Activated CD4-positive, alpha-beta T cell treated with anti-CD3 and anti-CD28 coated beads, Interleukin-2, amount 50 U/mL, for 24 hours (primary cell): ENCODE measurements at places on chromosomes 4 and X.

- no peak for DNase-seq
Observed at GRCh38 chrX:25156323-25156722, 140.6 kb upstream of the ARX start.

DNA sequence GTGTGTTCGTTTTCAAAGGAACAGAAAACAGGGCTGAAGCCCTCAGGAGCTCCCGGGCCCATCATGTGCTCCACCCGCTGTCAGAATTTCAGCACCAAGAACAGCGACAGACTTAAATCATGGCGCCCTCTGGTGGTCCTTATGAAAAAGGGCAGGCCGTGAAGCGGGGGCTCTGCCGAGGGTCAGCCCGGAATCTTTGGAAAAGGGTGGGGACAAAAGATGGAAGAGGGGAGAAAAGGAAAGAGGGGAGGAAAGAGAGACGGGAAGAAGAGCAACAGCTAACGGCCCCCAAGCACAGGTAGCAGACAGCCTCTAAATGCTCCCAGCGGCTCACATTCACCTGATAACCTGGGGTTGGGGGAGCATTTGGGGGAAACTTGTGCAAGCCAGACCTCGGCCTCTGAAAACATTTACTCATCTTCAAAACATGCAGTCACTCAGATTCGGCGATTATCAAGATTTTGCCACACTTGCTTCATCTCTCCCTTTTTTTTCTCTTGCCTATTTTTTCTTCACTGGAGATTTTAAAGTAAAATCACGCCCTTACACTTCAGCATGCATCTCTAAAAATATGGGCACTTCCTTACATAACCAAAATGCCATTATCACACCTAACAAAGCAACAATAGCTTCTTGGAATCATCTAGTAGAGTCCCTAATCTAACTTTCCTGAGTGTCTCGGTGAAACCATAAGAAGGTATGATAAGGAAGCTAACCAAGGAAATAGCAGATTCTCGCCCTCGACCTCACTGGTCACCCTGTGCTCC is 28.1 kb upstream of the MAN2B2 start:
- DNase-seq = peak; percentile 27

DNA sequence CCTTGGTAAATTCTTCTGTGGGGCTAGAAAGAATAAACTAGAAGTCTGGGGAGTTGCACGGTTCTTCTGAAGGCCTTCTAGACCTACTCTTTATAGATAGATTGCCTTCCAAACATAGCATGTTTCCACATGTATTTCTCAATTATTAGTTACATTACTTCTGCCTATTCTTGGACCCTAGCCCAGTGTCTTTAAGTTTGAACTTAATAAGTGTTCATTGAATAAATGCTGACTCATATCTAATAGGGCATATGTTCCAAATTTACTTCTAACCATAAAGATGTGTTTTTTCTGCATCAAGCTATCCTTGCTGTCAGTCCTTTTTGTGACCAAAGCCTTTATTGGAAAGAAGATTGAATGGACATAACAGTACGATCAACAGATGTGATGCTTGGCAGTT is 503.6 kb upstream of the ZFP42 start:
- DNase-seq = no peak

DNA sequence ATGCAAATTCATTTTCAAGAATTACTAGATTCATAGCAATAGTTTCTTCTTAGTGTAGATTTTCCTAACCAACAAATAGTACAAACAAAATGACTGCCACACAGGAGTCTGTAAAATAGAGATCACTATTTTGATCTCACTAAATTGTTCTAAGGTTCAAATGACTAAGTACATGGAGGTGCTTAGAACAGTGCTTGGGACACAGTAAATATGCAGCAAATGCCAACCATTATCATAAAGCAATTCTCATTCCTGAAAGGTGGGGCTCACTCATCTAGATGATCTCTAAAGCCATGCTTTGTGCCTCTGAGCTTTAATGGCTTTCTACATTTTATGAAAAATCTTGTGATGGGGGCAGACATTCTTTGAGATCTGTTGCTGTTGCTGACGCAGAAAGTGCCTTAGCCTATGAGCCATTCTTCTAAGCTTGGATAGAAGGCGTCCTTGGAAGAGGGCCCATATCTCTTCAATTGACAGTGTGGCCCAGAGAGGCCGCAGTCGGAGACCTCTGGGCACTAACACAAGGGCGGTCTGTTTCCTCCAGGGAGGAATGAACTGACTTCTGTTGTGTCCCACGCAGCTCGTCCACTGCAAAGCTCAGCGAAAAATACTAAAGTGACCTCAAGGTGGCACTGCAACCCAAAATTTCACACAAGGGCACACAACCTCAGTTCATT is 23.5 kb downstream of the TLR10 start:
- peak; percentile 33 for DNase-seq

DNA sequence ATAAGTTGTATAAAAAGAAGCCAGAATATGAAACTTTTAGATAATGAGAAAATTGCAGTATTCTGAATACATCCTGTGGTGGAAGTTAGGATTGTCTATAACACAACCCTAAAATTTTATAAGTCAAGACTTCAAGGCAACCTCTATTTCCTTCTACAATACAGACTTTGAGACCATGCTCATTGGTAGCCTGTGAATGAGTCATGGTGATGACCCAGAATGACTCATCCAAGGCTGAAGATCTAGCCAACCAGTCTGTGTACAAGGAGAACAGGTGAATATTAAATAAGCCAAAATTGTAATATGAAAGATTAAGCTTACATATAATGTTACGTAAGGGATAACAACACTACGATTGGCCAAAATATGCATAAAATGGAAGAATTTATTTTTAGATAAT is 475.9 kb upstream of the GALNT7 start:
- DNase-seq = no peak

- no peak for DNase-seq
Observed at GRCh38 chr4:166169111-166169510, 296.1 kb downstream of the TLL1 start.

- DNase-seq = no peak
Observed at GRCh38 chr4:1808851-1809753, 16.0 kb downstream of the FGFR3 start.

- no peak for DNase-seq
Observed at GRCh38 chr4:4595252-4595651, 53.4 kb upstream of the STX18 start.

DNA sequence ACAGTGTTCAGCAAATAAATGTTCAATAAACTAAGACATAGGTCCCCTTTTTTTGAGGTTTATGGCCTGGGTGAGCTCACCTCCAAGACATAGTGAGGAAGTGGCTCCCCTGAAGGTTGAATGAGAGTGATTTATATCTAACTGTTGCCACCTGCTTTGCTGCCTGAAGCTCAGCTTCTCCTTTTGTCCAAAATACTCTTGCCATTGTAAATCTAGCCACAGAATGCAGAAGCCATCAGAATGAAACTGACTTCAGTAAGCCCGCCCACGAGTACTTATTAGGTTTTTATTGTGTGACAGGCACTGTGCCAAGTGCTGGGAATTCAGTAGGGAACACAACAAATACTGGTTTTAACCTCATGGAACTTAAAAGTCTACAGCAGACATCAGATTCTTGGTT is 18.0 kb downstream of the SPINK2 start:
- DNase-seq = no peak

- no peak for DNase-seq
Observed at GRCh38 chrX:111511477-111511876, at the start of gene SERTM2. Gene SERTM2, plus strand, starts transcription at chrX:111511645. Its CDS starts 7,213 bp downstream, at chrX:111518858.

DNA sequence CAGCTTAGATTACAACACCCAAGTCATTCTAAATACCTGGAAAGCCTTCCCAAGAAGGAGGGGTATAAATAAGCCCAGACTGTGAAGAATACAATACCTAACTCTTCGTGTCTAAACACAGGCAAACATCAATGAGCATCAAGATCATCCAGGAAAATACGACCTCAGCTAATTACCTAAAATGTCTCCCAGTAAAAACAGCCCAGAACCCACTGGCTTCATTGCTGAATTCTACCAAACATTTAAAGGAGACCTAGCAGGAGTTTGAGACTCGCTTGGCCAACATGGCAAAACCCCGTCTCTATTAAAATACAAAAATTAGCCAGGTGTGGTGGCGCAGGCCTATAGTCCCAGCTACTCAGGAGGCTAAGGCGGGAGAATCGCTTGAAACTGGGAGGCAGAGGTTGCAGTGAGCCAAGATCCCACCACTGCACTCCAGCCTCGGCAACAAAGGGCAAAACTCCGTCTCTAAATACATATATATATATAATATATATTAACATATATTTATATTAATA is 19.1 kb upstream of the HSFX4 start:
- no peak for DNase-seq

DNA sequence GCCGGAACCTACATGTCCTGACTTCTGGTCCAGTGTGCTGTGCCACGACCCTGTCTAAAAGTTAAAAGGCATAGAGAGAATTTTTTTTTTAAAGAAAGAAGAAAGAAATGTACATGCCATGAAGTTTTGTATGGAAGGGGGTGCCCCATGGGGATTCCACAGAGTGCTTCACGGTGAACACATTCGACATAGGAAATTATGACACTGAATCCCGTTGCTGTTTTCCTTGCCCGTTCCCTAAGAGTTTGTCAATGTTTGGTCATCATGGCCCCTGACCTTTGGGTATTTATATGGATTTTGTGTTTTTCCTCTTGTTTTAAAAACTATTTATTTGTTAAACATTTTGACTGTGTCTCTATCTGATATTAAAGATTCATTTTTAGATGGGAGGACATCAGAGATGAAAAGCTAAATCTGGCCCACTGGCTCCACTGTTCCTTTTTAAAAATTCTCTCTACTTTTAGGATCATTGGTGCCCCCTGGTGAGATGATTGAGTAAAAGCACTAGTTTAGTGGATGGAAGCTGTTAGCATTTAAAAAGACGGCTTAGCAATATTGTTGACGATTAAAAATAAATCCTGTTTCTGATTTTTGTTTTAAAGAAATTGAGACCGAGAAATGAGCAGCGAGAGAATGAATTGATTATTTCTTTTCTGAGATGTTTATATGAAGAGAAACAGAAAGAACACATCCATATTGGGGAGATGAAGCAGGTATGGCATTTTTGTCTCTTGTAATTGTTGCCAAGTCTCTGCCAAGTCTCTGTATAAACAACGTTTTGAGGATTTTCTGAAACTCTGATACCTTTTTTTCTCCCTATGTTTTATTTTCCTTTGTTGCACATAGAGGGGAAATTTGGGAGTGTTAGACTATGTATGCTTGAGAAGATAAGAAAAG is 75.0 kb downstream of the PTTG2 start:
- peak; percentile 47 for DNase-seq

DNA sequence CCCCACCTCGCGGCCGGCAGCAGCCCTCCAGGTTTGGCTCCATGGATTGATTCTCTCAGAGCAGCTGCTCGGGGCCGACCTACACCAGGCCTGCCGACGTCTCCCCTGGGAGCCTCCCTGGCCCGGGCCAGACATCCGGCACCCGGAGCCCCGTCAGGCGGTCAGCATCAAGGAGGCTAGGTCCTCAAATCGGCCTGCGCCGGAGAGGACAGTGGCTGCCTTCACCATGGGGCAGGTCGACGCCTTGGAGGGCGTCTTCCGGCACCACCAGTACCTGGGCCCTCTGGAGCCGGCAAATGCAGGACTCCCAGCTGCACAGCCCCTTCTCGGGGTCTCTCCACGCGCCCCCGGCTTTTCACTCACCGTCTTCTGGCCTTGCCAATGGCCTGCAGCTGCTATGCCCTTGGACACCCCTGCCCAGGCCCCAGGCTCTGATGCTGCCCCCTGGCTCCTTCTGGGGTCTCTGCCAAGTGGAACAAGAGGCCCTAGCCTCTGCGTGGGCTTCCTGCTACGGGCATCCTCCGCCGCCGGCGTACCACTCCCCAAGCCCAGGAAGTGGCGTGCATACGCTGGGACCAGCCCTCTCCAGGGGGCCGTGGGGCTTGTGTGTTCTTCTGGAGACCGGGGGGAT is 341.8 kb downstream of the MAGEB5 start:
- no peak for DNase-seq

DNA sequence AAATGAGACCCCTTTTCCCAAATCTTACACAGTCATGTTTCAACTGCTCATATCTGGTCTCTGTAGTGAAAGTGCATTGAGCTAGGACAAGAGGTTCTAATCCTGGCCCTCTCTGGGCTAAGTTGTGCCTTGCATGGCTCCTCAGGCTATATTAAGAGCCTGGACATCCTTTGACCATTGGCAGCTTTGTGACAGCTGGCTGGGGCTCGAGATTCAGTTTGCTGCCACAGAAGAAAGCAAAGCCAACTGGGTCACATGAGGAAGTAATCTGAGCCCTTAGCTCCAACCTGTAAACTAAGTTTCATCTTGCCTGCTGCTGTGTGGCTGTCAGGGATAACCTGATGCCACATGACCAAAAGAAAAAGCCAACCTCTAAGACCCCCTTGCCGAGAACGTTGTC is 51.8 kb upstream of the JADE1 start:
- DNase-seq = no peak

DNA sequence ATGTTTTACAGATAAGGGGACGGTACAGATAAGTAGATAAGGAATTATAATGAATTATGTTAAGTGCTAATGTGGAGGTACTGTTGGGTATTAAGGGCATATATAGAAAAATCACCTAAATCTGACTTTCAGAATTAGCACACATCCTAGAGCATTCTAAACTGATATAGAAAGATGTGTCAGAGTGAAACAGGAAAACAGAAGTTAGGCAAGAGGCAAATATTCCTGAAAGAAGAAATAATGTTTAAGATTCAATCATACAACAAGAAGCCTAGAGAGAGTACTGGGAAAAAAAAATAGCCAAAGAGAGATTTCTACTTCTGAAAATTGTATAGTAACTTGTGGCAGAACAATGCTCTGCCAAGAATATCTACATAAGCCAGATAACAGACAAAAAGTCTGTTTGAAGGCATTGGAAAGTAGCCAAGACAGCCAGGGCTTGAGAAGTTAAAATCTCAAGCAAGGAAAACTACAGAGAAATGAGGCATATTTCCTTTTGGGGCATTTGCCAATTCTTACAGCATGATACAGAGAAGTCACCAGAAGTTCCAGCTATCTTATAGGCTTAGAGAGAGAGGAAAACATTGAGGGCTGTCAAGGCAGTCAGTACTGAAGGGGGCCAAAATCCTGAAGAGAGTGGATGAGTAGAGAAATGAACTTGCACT is 646.0 kb downstream of the RPA4 start:
- no peak for DNase-seq

- DNase-seq = no peak
Observed at GRCh38 chr4:146742416-146742815, 103.7 kb downstream of the POU4F2 start.

DNA sequence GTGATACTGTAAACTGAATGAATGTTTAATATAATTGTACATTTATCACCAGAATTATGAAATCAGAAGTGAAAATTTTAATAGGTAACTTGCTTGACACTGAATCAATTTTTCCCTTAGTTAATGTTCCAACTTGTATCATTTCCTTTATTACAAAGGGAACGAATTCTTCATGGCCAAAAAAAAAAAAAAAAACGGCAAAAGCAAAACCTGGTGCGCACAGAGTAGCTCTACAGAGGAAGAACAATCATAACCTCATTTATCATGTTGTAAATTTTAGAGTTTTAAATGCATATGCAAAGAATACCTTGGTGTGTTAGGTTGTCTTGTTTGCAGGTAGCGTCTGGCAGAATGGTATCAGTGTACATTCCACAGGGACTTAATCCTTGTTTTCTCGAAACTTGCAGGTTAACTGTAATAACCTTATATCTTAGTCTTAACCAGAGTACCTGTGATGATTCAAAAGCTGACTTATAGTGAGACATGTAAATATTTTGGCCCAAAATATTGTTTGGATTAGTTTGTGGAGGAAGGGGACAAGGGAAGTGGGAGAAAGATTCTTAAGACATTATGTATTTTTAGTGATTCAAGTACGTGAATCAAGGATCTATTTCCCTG is 70.0 kb downstream of the NPNT start:
- no peak for DNase-seq

GRCh38 chrX:31459361-31459760 is 387.5 kb upstream of the FTHL17 start:
- no peak for DNase-seq

GRCh38 chrX:15043538-15043937 is 170.3 kb downstream of the MOSPD2 start:
- no peak for DNase-seq
